Activated naive CD8-positive, alpha-beta T cell treated with anti-CD3 and anti-CD28 coated beads, Interleukin-2, amount 10 ng/mL, durations not matched to agents 7 days and 5 days (primary cell): ENCODE measurements at places on chromosomes 5 and 9. TPM values are rescaled to one million over a fixed set of nuclear protein-coding genes. Genes with fewer than 3 reads are reported as not detected.

DNA sequence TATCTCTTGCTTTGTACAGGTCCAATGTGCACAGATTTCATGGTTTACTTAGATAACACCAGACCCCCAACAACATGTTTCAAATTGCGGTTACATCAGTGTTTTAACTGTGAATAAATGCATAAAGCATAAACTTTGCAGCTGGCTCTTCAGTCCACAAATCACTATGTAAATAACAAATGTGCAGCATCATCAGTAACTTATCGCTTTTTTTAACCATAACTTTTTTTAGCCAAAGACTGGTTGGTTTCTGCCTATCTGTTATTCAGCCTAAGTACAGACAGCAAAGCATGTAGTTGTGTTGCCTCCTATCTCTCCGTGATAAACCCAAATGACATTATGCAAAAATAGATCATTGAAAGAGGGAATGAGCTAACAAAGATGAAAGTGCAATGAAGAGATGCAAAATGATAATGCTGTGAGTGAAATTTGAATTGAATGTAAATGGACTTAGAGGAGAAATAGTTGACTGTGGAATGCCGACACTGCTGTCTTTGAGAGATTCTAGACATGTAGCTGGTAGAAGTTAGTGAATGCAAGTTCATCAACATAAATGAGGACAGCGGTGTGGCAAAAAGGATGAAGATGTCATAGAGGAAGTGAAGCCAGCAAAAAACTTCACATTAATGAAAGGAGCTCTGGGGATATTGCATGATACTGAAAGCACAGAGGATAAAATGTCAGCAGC, 108.8 kb downstream of the PDE8B start:
- DNase-seq = no peak

DNA sequence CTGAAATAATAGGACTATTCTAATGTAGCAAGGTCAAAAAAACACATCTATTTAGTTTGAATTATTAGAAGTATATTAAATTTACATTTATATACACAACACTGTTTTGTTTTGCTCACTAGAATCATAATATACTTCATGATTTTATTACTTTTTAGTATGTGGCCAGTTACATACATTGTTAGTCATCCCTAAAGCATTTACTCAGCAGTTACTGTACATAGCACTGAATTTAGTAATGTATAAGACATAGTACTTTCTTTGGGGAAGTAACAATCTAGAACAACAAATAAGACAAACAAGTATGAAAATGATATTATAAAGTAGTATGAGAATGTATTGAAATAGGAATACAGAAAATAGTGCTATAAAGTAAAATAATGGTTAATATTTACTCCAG, 28.2 kb downstream of the ERCC8 start:
- no peak for DNase-seq

GRCh38 chr5:118888556-118888955, 99.8 kb downstream of the DTWD2 start:
- no peak for DNase-seq

GRCh38 chr5:80408484-80409366, 861 bp downstream of the ZFYVE16 start:
- DNase-seq = no peak

Gene SOX30
- not detected for total RNA-seq

Gene PCDHGA12
- not detected for total RNA-seq

DNA sequence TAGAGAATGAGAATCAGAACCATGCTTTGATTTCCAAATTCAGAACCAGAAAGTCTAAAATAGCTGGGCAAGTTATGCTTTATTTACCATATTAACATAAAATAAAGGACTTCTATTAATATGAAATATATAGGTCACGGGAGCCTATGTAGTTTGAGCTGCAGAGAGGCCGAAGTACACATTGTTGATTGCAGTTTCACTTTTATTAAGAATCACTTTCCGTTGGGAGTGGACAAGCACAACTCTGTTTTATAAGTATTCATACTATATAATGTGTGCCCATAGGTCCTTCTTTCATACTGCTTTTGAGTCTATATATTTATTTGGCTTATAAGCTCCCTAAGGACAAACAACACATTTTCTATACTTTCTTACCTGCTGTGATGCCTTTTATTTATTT, 58.7 kb upstream of the DMRT3 start:
- no peak for DNase-seq

- peak; percentile 99 for DNase-seq
Observed at GRCh38 chr5:141636413-141637122, at the start of the genes HDAC3 and RELL2. Gene HDAC3, minus strand, starts transcription at chr5:141636849. Its CDS starts 59 bp downstream, at chr5:141636790. Gene RELL2, plus strand, starts transcription at chr5:141636997. Its CDS starts 1,229 bp downstream, at chr5:141638226.

DNA sequence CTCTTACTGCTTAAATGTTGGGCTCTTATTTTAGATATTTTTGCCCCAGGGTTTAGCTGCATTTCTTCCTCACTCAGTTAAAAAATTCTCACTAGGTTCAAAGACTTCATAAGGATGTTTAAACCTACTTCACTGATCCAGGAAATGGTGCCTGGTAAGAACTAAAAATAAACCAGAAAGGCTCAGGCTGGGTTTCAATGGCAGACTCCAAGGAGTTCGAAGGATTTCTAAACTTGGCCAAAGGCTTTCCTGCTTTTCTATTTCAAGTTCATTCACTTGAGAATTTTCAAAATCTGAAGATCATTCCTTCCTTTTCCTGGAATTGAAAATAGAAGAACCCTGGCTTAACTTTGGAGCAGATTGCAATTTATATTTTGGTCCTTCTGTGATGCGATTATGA, 193.0 kb upstream of the MAP1B start:
- no peak for DNase-seq

DNA sequence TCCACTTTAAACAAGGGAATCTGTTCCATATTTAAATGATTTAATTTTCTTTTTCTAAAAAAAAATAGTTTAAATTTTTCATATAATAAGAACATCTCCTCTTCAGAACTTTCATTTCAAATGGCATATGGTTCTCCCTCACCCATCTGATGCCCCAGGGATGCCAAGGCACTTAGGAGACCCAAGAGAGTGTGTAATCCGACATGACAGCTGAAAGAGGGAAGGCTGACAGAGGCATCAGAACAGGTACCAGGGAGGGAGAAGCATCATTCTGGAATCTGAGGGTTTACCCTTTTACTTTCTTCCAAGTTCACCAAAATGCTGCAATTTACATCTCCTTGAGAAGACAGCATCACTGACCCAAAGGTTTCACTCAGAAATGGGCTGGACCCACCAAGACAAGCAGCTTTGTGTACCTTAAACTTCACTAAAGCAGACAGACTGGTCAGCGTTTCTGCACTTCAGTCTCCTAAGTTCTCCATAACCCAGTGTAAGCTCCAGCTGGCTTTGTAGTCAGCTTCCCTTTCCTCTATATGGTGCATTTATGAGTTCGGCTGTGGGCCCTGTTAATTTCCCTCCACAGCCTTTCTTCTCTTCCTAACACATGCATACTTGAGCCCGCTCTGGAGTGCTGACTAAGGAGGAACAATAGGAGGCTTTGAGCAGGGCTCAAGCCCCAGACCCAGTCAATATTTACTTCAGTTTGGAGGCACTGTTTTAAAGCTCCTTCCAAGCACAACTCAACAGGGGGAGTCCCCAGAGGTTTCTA, 17.7 kb downstream of the EFNA5 start:
- DNase-seq = no peak

DNA sequence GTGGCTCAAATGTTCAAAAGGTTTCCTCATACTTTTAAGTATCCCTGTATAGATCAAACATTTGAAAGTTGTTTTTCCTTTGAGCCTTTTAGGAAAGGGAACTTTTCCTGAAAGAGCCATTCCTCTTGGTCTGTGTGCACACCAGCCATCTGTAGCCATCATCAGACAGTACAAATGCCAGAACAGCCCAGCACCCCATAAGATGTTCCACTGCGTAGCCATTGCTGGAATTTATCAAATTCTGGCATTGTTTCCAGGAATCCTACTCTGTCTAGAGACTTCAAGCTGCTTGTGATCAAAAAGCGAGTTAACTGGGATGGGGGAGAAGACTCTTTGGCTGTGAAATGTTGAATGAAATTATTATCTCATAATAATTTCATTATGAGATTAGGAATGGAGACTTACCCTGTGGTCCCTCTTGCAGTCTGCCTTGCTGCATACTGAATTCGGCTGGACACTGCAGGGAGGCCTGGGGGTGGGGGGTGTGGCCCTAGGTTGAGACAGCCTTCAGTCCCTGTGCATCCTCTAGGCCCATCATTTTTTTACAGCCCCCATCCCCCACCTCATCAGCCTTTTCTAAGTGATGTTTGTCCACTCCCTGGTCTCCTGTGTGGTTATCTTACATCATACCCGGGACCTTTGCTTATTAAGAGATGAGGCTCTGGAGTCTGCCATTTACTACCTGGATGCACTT, 99.8 kb downstream of the RALGPS1 start:
- no peak for DNase-seq

DNA sequence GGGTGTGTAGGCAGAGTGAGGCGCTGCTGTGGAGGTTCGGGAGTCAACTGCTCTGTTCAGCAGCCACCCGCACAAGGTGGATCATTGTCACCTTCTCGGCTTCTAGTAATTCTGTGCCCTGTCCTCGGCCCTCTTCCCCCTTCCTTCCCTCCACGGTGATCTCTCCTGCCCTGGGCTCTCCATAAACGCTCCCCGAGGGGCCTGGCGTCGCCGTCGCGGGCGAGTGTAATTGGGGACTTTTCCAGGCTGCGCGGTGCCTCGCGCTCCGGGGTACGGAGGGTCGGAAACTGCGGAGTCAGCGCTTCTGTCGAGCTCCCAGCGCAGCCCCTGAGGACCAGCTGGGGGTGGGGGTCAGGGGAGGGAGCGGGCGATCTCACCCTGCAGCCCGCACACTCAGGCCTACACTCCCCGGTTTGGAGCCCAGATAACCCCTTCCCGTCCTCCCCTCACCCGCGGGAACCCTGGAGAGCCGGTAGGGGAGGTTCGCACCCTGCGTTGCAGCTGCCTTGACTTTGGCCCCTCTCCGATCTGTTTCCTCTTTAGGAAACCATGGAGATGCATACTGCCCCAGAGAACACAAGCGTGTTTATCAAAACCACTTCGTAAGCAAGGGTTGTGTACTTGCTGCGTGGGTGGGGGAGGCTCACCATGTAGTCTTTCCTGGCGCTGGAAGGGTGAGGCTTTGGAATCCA, 188.3 kb upstream of the ZNF618 start:
- no peak for DNase-seq

Gene GABRA1
- not detected for total RNA-seq

DNA sequence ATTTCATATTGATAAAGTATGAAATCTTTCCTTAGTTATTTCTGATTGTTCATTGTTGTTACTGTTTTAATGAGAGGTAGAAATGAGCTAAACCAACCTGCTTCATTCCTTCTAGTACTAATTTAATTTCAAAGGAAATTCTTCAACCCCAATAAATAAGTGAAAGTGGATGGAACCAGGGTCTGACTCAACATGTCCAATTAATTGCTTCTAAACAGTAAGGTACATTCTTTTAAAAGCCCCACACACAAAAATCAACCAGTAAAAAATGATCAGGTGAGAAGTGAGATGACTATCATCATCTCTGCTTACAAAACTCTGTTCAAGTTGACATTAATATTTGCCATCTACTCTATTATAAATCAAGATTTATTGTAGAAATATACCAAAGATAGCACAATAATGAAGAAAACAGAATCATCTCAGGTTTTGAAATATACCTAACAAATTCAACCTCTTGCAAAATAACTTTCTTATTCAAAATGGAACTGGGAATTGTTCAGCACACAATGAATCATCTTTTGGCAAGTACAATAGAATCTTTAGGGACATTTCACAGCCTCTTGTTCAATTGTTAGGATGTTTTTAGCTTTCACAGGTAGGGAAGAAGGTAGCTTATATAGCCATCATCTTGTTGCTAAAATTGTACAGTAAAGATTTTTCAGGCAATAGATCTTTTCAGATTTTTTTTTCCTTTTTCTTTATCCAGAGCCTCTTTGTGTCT, 114.5 kb downstream of the RPS23 start:
- DNase-seq = no peak

DNA sequence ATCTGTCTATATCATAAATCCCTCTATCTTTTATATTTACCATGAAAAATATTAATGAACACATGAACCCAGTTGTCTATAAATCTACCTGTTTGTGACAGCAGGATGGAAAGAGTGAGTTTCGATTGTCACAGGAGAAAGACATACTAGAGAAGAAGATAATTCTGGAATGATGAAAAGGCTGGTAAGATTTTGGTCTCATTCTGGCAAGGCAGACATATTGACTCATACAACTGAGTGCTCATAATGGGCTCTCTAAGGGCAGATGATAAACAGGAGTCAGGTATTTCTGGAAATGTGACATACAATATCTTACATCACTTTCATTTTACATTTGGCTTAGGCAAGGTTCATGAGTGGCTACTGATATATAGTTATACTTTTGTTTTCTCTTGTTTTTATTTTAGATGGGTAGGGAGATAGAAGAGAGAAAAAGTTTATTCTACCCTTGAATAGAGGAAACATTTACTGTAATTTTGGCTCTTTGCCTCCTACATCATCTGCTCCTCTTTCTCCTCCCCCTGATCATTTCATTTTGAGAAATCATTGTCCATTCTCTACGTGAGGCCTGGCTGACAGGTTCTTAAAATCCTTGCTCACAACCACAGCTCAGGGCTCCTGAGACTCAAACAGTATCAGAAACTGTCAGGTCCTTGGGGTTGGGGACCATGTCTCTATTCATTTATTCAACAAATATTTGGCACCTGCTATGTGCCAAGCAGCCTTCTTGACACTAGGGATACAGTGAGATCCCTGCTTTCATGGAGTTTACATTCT, 14.4 kb downstream of the ELOVL7 start:
- DNase-seq = no peak

Gene CARTPT
- total RNA-seq = not detected

DNA sequence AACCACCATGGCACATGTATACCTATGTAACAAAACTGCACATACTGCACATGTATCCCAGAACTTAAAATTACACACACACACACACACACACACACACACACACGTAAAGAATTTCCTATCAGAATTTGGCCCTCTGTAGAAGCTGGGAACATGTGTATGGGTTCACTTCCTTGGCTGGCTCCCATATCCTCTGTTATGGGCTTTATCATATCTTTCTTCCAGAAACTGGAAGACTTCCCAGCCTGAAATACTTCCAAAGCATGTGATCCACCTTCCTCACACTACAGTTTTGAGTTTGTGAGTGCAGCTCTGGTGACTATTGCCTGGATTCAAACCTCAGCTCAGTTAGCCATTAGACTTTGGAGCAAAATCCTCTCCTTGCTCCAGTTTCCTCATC, 78.6 kb upstream of the GDNF start:
- DNase-seq = no peak

DNA sequence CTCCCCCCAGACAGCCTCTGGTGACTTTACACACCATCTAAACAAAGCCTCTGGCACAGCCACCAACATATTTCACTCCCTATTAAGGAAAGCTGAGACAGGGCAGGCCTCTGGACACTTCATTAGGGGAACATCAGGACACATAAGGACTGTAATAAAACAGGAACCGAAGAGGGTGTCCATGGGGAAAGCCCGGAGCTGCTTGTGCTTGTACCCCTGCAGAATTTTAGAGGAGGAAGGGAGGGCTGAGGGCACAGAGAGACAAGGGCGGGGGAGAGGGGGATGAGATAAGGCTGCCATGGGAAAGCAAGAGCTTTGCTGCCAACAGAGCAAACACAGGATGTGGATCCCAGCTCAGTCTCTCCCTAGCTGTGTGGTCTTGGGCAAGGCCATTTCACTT, 138.4 kb downstream of the ASTN2 start:
- no peak for DNase-seq
